Right cardiac atrium (tissue), 5 donors: ENCODE measurements at places on chromosomes 6 and 20. TPM values are rescaled to one million over a fixed set of nuclear protein-coding genes. Genes with fewer than 3 reads are reported as not detected.

GRCh38 chr6:54204921-54205591 lies 93.8 kb downstream of the MLIP start:
- no peak for DNase-seq

DNA sequence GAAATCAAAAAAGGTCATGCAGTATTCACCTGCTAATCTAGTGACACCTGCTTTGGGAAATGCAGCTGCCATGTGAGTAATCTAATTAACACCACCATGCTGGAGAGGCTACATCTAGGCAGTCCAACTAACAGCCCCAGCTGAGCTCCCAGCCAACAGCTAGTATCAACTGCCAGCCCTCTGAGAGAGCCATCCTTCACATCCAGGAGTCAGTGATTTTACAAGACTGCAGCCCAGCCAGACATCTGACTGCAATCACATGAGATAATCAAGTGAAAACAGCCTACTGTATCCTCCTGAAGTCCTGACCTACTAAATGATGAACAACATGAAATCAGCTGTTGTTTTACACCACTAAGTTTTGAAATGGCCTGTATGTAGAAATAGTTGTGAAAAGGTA lies 298.4 kb downstream of the TRDN start:
- no peak for DNase-seq

GRCh38 chr6:41504466-41505121 lies 41.6 kb upstream of the FOXP4 start:
- DNase-seq: no peak

DNA sequence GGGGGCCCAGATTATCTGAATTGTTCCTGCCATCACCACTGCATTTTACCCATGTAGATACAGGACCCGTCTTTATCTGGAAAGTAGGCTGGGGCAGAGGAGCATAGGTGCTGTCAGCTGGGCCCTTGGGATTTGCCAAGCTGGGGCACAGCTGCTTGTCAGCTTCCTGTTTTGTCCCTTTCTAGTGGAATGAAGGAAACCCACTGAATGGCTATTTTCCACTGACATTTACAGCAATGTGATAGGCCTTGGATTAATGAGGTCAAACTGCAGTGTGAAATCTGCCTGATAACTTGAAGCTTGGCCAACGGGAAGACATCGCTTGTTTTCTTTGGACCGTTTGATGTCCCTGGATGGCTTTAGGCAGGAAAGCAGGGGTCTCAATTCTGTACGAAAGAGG lies 6.7 kb downstream of the PPP1R16B start:
- DNase-seq: no peak

Gene BPIFB2
- not detected for total RNA-seq

Gene WFDC10B
- total RNA-seq: not detected

Gene CALHM4
- total RNA-seq: 0.26 TPM

Gene HLA-DRB5
- 56.6 TPM for total RNA-seq

Gene ENPP3
- total RNA-seq: 0.40 TPM
